ENCODE measurements at places on chromosomes 7 and 10. TPM values are rescaled to one million over a fixed set of nuclear protein-coding genes. Genes with fewer than 3 reads are reported as not detected.

GRCh38 chr10:110458266-110458920, 39.3 kb upstream of the DUSP5 start:
- DNase-seq: no peak

DNA sequence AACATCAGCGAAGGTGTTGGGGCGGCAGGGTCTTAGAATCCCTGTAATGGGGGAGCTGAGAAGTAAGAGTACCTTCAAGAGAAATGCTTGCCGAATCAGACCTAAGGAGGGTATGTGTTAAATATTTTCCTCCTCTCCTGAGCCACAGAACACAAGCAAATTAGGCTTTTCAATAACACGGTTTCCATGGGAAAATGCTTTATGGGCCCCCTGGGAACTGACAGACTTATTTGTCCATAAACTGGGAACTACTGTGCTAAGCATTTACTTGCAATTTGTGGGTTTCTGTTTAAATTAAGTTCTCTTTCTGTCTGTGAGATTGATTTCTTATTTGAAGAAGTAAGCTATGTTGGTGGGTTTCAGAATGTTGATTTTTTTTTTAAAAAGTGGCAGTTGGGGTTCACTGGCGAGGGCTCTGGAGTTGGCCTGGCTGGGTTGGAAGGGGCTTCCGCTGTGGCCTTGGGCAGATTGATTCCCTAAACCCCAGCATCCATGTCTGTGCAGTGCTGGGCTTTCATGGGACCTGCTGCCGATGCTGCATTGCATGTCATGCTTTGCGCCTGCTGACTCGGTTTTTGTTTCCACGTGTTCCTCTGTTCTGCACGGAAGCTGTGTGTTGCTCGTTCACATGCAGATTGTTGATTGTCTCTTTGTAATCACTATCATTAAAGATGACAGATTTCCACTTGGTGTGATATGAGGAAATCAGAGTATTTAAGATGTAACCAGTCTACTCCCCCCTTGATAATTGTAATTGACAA, 7.2 kb downstream of the RBM17 start:
- DNase-seq: no peak

GRCh38 chr7:20352573-20353306, 22.0 kb downstream of the ITGB8 start:
- peak; percentile 35 for DNase-seq

DNA sequence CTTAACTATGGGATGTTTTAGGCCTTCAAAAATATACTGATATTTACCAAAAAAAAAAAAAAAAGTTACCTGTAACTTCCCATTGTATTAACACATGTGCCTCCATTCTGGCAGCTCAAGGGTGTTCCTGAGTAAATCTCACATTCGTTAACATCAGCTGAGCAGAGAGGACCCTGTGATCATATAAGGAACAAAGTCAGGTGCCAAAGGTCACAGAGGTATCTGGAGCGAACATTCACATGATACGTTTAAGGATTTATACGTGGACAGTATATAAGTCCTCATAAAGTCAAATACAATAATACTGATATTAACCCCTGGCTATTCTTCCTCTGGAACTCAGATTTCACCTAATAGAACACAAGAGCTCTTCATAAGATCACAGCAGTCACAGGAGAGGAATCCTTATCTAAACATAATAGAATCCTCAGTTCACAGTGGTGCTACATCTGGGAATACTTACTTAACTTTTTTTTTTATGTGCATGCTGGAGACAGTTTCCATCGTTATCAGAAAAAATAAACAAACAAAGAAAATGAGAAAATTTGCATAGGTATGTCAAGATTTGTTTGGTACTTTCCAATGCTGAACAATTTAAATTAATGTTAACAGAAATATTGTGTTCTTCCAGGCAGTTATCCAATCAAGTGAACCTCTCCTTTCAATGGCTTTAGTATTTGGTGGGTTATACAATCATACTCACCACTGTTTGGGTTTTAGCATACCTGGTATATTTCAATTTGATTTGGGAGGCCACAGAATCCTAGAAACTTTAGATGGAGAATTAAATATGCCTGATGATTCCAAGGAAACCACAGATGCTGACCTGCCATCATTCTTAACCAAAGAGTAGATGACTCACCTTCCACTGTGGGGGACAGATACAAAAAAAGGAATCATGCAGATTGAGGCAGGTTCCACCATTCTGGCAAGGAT, 6.6 kb downstream of the CUBN start:
- DNase-seq: no peak

DNA sequence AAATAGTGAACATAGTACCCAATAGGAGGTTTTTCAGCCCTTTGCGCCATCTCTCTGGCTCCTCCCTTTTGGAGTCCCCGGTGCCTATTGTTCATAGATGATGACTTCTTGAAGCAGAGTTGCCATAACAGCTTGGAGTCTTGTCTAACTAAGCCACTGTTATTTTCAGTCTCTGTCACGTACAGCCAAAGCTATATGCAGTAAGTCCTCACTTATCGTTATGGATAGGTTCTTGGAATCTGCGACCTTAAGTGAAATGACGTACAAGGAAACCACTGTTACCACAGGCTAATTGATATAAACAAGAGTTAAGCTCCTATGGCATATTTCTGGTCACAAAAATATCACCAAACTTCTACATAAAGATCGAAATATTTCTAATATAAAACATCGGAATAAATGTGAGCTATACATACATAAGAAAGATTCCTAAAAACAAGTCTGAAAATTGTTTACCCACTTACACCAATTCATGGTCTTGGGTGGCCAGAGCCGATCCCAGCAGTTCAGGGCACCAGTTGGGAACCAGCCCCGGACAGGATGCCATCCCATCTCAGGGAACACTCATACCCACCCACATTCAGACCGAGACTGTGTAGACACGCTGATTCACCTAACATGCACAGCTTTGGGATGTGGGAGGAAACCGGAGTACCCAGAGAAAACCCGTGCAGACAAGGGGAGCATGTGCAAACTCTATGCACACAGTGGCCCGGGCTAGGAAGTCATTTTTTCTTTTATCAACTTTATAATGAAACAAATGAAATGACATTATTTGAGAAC, 76.0 kb upstream of the PRPS1L1 start:
- no peak for DNase-seq

- DNase-seq: no peak
Observed at GRCh38 chr7:66146701-66147100, 32.1 kb downstream of the CRCP start.

DNA sequence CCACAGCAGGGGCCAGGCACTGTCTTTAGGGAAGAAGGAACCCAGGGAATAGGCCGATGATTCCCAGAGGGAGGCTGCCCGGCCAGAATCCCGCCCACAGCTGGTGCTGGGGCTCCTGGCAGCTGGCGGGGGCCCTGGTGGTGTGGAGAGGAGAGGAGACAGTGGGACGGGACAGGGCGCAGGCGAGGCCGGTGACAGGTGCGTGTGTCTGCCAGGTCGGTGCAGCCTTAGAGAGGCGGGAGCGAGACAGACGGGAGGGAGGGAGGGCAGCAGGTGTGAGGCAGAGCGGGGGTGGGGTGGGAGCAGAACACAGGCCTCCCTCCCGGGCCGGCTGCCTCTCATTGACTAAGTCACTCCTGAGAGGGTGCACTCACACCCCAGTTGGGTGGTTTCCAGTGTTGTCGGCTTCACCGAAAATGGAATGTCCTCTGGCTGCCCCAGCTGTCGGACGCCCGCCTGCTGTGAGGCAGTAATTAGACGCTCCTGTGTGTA, 55.2 kb downstream of the ELFN1 start:
- no peak for DNase-seq

GRCh38 chr10:79071396-79071923, 2.7 kb downstream of the ZMIZ1 start:
- DNase-seq: no peak

HOXA6 gene
- 0.29 TPM for total RNA-seq

HHEX gene
- 69.2 TPM for total RNA-seq

AIFM2 gene
- 12.2 TPM for total RNA-seq
